ENCODE measurements at places on chromosomes 11 and 22.

DNA sequence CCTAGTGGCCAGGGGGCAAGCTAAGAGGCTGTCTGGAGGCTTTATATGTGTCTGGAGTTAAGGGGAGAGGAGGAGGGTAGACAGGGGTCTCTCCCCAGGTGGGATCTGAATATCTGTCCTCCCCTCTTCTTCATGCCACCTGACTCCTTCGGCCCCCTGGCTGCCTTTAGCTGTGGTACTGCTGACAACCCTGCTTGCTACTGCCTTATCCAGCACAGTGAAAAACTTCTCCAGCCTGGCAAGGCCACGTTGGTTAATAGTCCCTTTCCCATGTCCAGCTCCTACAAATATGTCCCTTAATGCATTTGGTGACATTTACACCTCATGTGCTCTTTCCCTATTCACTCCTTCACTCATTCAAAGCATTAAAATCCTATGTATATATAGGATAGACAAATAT lies 42.4 kb upstream of the NNMT start:
- no peak for DNase-seq

DNA sequence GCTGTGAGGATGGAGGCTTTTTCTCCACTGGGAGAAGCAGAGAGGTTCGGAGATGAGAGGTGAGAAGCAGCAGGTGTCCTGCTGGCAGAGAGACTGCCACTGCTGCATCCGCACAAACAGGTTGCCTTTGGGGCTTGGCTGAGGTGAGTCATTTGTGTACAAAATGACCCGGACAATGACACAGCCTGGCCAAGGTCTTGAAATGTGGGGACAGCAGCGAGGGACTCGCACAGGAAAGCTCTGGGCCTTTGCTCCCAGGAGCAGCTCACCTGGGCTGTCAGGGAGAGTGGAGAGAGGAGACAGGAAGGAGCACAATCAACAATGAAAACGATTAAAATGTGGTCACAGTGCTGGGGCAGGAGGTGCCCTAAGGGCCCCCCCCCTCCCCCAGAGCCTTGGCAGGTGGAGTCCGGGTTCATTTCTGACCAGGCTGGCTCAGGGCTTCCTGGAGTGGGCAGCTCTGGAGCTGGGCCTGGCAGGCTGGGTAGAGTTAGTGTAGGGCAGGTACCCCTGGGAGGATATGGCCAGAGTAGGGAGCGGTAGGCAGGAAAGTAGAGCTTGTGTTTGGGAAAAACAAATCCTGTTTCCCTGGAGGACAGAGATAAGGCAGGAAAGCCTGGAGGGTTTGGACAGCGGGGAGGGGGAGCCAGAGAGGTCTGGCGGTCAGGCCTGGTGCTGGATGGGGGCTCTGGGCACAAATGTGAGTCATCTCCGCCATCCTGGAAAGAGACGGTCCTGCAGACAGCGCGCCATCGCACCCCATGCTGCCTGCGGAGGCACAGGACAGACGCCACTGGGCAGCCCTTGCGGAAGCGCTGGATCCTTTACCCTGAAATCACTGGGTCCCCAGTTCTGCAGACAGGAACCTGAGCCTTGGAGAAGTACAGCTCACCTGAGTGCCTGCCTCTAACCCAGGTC lies 37.8 kb upstream of the CELSR1 start:
- DNase-seq, result no peak

- DNase-seq, result no peak
Observed at GRCh38 chr22:41915035-41915785, at the start of gene SHISA8. Gene SHISA8 (minus strand): TSS chr22:41915074. CDS start chr22:41914667, 407 bp downstream.

DNA sequence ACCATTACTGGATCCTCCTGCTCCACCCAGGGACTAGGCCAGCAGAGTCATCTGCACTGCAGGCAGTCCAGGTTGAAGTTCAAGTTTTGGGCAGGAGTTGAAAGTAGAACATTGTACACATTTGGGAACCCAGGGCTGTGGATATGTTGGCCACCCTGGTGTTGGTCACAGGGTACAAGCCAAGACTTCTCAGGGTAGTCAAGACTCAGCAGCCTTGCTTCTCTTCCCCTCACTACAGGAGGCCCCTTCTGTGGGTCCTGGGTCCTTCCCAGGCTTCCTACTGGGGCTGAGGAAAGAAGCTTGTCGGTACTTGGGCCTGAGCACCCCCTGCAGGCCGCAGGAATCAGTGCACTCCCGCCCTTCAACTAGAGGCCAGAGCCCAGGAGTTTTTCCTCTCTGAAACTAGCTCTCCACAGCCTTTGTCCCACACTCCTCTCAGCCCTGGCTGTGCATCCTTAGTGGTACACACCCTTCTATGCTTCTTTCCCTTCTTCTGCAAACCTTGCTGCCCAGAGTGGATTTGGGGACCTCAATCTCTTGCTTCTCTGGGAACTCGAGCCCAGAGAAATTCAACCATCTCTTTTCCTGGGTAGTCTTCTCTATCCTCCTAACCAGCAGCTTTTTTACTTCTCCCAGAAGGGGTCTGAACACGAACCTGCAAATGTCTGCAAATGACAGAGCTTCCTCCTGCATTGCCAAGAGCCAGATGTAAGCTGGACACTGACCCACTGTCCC lies 2.6 kb upstream of the HPX start:
- DNase-seq, result no peak
